Hair follicle dermal papilla cell (primary cell): ENCODE measurements at places on chromosomes 11 and 22. TPM values are rescaled to one million over a fixed set of nuclear protein-coding genes. Genes with fewer than 3 reads are reported as not detected.

AP5B1 gene
- 25.0 and 27.6 TPM in 2 replicates for total RNA-seq

SLC22A6 gene
- total RNA-seq, result not detected in 2 replicates

SLC5A1 gene
- total RNA-seq, result not detected in 2 replicates

MRGPRX3 gene
- not detected in 2 replicates for total RNA-seq

OTOG gene
- not detected in 2 replicates for total RNA-seq

SLC29A2 gene
- 0.24 and 0.81 TPM in 2 replicates for total RNA-seq

FIBIN gene
- 172 and 178 TPM in 2 replicates for total RNA-seq

MUC5AC gene
- total RNA-seq, result not detected in 2 replicates

OSM gene
- total RNA-seq, result not detected in 2 replicates

HTR3B gene
- total RNA-seq, result not detected in 2 replicates

DEFB131B gene
- not detected in 2 replicates for total RNA-seq

LRRC32 gene
- total RNA-seq, result 46.4 and 51.4 TPM in 2 replicates

GGTLC2 gene
- total RNA-seq, result not detected in 2 replicates

FKBP2 gene
- 21.1 and 29.4 TPM in 2 replicates for total RNA-seq

UPK3A gene
- total RNA-seq, result not detected in 2 replicates

SMIM35 gene
- total RNA-seq, result not detected in 2 replicates

TCN2 gene
- total RNA-seq, result 9.9 and 21.4 TPM in 2 replicates

ROBO4 gene
- total RNA-seq, result 1.1 and 1.3 TPM in 2 replicates

FOSL1 gene
- total RNA-seq, result 14.5 and 22.2 TPM in 2 replicates

MIAT gene
- total RNA-seq, result 1.1 and 1.8 TPM in 2 replicates

SORL1 gene
- total RNA-seq, result 0.12 and 0.32 TPM in 2 replicates

NXPE1 gene
- total RNA-seq, result not detected in 2 replicates

DDI1 gene
- under 0.01 and 0.12 TPM in 2 replicates for total RNA-seq

GAL3ST1 gene
- total RNA-seq, result not detected in 2 replicates

FDXACB1 gene
- total RNA-seq, result 2.1 and 2.4 TPM in 2 replicates

CLDN5 gene
- not detected in 2 replicates for total RNA-seq

CCND1 gene
- total RNA-seq, result 179 and 332 TPM in 2 replicates

MRGPRE gene
- total RNA-seq, result 0.16 TPM in 1 of 2 replicates, not detected in the other

BTG4 gene
- 0.24 and 0.32 TPM in 2 replicates for total RNA-seq

SHISAL1 gene
- 2.1 and 3.4 TPM in 2 replicates for total RNA-seq

CTSD gene
- total RNA-seq, result 143 and 148 TPM in 2 replicates

EIF1AD gene
- 27.6 and 34.1 TPM in 2 replicates for total RNA-seq

EMSY gene
- total RNA-seq, result 14.8 and 20.1 TPM in 2 replicates

PAX6 gene
- 0.32 and 0.85 TPM in 2 replicates for total RNA-seq

MICAL3 gene
- total RNA-seq, result 39.7 and 53.2 TPM in 2 replicates

OMP gene
- total RNA-seq, result 0.85 TPM in 1 of 2 replicates, not detected in the other

MPPED2 gene
- not detected in 2 replicates for total RNA-seq

PHOX2A gene
- total RNA-seq, result not detected in 2 replicates

SLC5A12 gene
- 0.12 and 0.16 TPM in 2 replicates for total RNA-seq

NRGN gene
- not detected in 2 replicates for total RNA-seq

RHOG gene
- total RNA-seq, result 16.4 and 23.6 TPM in 2 replicates

OR5B21 gene
- not detected in 2 replicates for total RNA-seq
